ENCODE measurements at places on chromosomes 11 and 22.
A peak's percentile ranks its signal among the peaks of the same experiment; 100 is the strongest.

GRCh38 chr11:44014968-44015623, 32.7 kb upstream of the ACCSL start:
- no peak for DNase-seq

DNA sequence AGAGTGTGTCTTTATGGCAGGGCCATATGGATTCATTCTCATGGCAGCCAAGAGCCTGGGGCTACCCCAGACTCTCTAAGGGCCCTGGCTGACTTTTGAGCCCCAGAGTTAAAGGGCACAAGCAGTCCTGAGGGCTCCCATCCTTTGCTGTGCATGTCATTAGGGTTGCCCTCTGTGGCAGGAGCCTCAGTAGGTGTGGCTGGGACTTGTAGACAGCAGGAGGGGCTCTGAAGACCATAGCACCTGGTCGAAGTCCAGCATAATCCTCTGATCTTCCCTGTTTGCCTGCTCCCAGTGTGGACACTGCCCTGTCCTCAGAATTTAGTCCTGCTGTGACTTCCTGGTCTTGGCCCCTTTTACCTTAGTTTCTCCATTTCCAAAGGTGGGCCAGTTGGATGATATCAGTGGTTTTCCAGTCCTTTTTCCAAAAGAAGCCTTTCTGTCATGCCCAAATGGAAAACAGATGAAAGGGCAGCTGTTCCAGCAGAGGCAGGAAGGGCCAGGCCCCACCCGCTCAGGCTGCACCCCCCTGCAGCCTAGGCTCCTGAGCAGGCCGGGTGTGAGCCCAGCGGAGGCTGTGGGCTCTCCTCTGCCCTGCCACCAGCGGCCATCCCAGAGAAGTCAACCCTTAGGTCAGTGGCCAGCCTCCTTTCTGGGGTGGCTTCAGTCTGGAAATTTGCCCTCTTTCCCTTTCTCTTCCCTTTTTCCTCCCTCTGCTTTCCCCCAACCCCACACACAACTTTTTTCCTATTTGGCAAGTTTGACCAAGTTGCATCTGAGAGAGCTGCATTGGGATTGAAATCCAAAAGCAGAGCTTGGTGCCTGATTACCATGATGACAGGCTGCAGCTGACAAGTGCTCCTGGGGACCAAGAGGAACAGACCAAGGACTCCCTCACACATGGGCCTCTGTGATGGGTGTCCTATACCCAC, 32.8 kb upstream of the SUSD2 start:
- DNase-seq = no peak

- no peak for DNase-seq
Measured at GRCh38 chr11:93921695-93922468, 71.5 kb upstream of the VSTM5 start.

GRCh38 chr11:17352950-17353820, 1.6 kb downstream of the NCR3LG1 start:
- peak; percentile 77 for DNase-seq

- no peak for DNase-seq
Measured at GRCh38 chr22:35191412-35191811, 65.9 kb upstream of the HMGXB4 start.

DNA sequence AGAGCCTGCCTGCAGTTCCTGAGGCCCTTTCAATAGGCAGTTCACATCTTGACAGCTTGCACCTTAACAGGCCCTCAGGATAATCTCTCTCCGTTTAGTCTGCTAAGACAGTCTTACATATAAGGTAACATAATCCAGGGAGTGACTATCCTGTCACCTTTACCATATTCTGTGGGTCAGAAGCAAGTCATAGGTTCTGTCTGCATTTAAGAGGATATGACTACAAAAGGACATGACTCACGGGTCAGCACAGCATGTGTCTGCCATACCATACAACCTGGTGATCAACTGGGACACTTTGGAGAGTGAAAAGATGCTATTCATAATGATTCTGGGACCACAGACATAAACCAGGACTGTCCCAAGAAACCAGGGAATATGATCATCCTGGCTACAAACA, 611.1 kb downstream of the SOX6 start:
- DNase-seq = no peak

- DNase-seq = no peak
Measured at GRCh38 chr11:7534042-7534378, 20.2 kb downstream of the PPFIBP2 start.

GRCh38 chr11:129319751-129320150, 55.9 kb upstream of the BARX2 start:
- DNase-seq = no peak

DNA sequence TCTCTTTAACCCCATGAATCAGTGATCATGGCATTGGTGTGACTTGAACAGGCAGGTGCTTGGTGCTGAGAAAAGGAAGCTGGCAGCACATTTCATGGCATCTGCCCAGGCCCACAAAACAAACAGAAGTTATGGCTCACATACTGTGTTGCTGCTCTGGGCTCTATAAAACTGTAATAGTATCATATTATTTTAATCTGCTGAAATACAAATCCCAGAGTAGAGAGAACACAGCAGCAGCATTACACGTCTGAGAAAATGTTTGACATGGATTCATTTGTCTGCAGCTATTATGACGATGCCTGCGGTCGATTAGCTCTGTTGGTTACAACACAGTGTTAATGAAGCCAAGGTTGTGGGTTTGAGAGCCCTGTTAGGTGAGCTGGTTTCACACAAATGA, 80.8 kb downstream of the ALX4 start:
- no peak for DNase-seq

GRCh38 chr11:26095340-26095739, 236.6 kb upstream of the ANO3 start:
- no peak for DNase-seq

GRCh38 chr22:49691256-49691655, 136.4 kb downstream of the BRD1 start:
- no peak for DNase-seq

DNA sequence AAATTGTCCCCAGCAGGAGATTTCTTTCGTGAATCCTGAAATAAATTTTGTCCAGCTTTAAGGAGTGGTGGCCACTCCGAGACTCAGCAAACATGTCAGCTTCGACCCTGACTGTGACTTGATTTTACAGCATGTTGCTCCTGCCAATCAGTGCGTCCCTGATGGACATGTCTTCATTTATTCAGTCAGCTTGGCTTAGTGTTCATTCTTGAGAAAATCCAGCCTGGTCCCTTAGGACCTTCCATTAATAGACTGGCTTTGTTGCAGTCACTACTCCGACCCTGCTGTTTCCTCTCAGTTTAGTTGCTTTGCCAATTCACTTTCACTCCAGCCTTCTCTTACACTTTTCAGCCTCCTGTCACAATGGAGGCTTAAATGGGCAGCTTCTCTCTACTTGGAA, 30.5 kb downstream of the TMPRSS5 start:
- no peak for DNase-seq

- DNase-seq = peak; percentile 38
Measured at GRCh38 chr11:2892215-2892966, 6.8 kb upstream of the CDKN1C start.

DNA sequence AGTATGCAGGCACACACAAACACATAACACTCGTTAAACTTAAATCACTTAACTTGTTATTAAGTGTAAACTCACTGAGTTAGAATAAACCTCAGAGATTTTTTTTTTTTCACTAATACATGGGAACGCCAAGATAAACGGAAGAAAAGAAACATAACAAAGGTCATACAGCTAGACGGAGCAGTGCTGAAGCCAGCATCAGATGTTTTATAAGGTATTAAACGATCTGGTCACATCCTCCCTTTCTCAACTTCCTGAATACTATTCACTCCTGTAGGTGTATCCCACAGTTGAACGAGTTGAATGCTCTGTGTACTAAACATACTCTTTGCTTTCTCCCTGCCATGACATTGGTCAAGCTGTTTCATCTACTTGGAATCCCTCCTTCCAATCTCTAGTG, 212.0 kb downstream of the SWAP70 start:
- no peak for DNase-seq

DNA sequence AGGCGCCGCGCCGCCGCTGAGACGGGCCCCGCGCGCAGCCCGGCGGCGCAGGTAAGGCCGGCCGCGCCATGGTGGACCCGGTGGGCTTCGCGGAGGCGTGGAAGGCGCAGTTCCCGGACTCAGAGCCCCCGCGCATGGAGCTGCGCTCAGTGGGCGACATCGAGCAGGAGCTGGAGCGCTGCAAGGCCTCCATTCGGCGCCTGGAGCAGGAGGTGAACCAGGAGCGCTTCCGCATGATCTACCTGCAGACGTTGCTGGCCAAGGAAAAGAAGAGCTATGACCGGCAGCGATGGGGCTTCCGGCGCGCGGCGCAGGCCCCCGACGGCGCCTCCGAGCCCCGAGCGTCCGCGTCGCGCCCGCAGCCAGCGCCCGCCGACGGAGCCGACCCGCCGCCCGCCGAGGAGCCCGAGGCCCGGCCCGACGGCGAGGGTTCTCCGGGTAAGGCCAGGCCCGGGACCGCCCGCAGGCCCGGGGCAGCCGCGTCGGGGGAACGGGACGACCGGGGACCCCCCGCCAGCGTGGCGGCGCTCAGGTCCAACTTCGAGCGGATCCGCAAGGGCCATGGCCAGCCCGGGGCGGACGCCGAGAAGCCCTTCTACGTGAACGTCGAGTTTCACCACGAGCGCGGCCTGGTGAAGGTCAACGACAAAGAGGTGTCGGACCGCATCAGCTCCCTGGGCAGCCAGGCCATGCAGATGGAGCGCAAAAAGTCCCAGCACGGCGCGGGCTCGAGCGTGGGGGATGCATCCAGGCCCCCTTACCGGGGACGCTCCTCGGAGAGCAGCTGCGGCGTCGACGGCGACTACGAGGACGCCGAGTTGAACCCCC, 798 bp downstream of the BCR start:
- DNase-seq = no peak
